NCI-H2171 treated with DMSO at 0.1 percent for 48 hours (cell line): ENCODE measurements at places on chromosomes 1 and 21.

GRCh38 chr1:201766131-201766866 is 62.7 kb upstream of the IPO9 start:
- DNase-seq = no peak

- no peak for DNase-seq
These were observed 4.9 kb downstream of the CR2 start for GRCh38 chr1:207459008-207459407.

DNA sequence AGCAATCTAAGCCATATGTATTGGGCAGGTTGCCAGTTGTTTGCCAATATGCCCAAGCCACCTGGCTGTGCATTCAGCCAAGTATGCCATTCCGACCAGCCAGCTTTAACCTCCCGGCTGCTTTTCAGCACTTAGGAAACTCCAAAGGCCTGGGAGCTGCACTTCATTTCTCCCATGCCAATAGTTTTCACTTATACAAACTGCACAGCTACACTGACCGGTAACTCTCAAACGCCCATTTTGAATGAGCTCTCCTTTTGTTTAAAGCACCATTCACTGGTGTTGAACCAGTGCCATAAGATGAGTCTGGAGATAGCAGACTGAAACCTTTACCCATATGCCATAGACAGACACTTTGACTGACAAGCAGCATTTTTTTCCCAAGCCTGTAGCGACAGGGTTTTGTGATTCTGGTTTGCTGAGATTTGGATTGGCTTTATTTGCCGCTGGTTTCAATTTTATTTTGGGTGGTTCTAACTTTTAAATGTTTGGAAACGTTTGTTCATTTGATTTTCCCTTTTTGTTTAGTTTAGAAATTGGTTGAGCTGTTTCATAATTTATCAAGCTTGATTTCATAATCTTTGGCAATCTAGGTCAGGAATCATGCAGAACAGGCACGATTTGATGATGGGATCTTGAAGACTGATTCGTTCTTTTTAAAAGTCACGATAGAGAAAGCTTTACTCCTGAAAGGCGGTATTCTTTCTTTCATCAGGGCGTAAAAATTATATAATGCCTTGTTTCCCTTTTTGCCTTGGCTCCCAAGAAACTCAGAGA is 144.6 kb downstream of the NFIA start:
- DNase-seq = peak; percentile 98

DNA sequence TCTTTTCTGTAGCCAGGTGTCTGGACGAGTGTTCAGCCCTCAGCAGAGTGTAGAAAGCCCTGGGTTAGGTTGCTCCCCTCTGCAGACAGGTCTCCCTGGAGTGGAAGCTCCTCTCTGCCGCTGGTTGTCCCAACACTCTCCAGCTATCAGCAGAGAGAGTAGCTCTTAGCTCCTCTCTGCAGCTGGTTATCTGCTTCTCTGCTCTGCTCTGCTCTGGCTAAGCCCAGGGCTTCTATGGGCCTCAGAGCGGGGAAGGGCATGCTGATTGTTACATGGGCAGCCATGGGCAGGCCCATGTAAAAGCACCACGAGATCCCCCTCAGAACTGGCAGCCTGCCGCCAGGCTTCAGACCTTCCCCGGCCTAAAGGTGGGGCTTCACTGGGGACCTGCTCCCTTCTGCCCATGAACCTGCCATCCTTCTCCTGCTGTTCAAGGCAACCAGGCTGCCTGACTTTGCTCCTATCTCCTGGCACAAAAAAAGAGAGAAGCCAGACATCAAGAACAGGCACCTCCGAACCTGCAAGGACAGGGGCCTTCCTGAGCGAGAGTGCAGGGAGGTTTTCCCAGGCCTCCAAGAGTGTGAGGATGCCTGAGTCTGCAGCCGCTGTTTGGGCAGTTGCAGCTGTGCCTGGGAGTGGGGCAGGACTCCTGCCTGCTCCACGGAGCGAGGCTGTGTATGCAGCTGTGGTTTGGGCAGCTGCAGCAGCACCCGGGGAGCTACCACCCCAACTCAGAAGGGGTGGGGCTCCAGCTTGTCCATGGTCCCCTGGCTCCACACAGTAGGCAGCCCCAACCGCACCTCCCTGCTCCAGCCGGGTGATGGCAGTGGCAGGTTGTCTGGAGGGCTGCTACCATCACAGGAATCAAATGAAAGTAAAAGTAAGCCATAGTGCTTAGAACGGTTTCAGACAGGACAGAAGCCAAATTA is 973.7 kb downstream of the LTN1 start:
- DNase-seq = no peak

- peak; percentile 86 for DNase-seq
These were observed 50.0 kb downstream of the FOXO6 start for GRCh38 chr1:41411229-41411628.

GRCh38 chr21:45320261-45321025 is 32.7 kb upstream of the POFUT2 start:
- DNase-seq = peak; percentile 79

- no peak for DNase-seq
These were observed 887 bp downstream of the HES2 start for GRCh38 chr1:6418668-6419396.

DNA sequence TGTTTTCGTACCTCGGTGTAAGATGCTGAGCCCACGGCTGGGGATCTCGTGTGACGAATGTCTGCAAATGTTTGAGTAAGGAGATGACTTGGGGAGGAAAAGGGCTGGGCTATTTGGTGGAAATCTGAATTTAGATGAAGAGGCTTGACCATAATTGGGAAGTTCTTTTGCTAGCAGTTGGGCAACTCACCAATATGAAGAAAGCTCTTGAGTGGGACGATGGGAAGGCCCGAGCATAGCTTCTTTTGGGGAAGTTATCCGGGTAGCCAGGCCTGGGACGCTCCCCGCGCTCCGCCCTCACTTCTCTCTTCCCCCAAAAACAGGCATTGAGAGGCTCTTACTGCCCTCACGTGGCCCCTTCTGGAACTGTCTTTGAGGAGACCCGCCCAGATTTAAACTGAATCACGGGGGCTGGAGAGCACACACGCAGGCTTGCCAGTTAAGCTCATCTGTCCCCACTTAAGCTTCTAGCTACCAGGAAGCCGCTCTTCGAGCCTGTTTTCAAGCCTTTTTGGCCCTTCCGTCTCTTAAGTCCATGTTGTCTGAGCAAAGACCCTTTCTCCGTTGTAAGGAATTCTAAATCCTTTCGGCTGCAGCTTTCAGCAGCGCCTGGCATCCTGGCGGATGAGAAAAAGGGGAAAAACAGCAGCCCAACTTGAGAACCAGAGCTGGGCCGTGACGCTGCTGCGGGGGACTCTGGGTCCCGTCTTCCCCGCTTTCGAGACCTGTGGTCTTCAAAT is 93.1 kb downstream of the NID1 start:
- peak; percentile 80 for DNase-seq

- DNase-seq = no peak
These were observed 170.7 kb upstream of the IRF2BP2 start for GRCh38 chr1:234780531-234781162.

DNA sequence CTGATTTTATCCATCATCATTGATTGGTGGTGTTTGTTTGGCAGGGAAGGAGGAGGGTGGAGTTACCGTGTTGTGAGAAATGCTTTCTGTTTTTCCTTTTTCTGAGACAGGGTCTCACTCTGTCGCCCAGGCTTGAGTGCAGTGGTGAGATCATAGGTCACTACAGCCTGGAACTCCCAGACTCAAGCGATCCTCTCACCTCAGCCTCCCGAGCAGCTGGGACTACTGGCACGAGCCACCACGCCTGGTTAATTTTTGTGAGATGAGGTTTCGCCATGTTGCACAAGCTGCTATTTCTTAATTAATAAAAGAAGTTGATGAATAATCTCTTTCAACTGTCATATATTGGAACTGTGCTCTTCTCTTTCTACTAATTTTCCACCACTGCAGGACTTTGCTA is 44.3 kb downstream of the HUNK start:
- no peak for DNase-seq

- no peak for DNase-seq
These were observed 35.0 kb downstream of the ARHGEF10L start for GRCh38 chr1:17574516-17574915.

DNA sequence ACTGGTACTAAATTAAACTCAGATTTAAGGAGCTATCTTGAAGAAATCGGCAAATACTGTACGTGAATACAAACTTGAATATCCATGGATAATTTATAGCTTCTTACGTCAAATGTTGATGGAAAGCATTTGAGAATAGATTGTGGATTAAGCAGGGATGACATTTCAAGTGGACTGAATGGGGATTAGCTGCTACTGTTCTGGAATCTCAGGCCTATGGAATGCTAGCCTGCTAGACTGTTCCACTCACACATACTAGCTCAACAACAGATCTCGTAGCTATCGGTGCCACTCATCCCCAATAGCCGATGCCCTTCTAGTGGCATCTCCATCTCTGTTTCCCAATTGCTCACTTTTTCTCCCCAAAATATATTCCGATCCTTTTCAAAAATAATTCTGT is 62.0 kb upstream of the USP25 start:
- no peak for DNase-seq

GRCh38 chr1:45400049-45400448 is 59.8 kb upstream of the MUTYH start:
- DNase-seq = no peak

- DNase-seq = no peak
These were observed 11.5 kb upstream of the CFAP45 start for GRCh38 chr1:159911326-159912070.

DNA sequence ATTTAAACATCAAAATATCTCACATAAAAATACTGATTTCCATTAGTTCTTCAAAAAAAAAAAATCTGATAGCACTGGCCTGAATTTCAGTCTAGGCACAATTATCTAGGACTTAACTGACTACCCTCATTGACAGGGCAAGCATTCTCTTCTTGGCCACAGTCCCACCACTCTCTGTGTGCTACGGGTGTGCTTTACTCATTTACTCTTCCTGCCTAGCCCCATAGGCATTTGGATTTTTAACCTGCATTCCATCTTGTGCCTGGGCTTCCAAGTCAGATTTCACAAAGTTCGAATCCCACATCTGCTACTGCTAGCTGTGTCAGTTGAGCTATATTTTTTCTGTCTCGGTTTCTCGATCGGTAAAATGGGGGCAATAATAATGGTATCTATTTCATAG is 38.0 kb downstream of the PTPN14 start:
- no peak for DNase-seq

GRCh38 chr21:37365517-37366481 is 774 bp upstream of the DYRK1A start:
- peak; percentile 70 for DNase-seq

- no peak for DNase-seq
These were observed 465.6 kb upstream of the ADGRL4 start for GRCh38 chr1:79472067-79472656.

- DNase-seq = peak; percentile 98
These were observed 51.8 kb downstream of the ADARB1 start for GRCh38 chr21:45126204-45126626.

- DNase-seq = no peak
These were observed 14.1 kb upstream of the TMEM240 start for GRCh38 chr1:1554550-1554925.

GRCh38 chr1:78303620-78304019 is 187.2 kb upstream of the PTGFR start:
- DNase-seq = no peak

DNA sequence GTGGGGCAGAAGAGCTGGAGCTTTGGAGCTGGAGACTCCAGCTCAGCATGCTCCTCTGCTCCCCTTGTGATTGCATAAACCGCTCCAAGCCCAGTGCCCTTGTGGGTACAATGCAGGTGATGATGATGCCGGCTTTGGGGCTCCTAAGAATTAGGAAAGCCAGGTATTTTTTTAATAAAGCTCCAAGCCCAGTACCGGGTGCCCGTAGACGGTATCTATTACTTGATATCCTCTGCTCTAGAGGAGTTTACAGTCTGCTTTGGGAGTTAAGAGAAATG is 27.2 kb downstream of the TENT5C start:
- DNase-seq = no peak

DNA sequence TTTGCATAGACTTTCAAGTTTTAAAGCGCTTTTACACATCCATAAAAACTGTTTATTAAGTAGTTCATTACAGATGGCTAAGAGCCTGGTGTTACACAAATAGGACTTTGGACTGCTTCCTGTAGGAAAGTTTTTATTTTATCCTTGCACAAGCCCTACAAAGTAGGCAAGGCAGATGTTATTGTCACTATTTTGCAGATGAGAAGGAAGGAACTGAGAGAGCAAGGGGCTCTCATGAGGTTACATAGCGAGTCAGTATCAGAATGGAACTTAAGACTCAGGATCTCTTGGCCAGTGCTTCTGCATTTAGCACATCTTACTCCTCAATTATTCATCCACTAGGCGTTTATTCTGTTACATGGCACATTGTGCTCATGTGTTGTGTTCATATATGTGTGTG is 2.6 kb upstream of the MAPKAPK2 start:
- no peak for DNase-seq

DNA sequence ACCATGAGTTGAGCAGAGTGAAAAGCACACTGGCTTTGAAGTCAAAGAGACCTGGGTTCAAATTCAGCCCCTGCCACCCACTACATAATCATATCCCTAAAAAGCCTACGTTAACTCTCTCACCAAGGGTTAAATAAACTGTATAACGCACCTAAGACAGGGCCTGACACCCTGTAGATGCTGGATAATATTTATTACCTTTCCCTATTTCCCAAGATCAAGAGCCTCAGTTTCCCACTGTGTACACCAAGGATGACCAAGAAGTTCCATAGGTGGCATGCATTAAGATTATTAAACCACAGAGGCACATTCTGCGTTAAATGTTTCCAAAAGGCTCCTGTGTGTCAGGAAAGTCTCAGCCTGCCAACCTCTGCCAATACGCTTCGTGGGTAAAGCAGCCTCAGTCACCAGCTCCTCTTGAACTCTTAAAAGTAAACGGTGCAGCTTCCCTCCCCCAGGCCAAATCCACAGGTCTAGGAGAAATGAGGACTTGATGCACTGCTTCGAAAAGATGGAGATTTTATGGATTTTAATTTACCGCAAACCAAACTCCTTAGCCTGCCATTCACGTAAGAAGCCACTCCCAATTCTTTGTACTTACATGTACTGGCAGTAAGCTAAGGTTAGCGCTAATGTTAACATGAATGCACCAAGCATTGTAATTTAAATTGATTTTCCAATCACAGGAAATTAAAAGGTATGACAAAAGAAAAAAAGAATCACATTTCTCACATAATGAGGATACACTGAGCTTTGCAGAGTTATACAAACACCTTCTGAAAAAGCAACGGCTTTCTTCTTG is 2.6 kb downstream of the USP24 start:
- DNase-seq = no peak

DNA sequence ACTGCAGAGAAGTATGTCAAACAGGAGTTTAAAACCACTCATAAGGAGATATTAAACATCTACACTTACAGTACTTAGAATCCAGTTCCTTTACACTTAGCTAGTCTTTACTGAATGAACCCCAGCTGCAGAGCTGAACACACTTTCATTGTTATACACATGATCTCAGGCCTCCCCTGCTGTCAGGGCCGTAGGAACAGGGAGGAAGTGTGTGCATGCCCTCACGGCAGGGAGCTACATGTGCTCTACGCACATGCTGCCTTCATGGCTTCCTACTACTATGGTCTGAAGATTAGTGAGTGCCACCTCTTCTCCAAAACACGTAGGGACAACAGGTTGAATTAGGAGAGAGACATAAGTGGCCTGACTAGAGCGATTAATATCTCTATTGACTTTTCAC is 191.5 kb downstream of the SIPA1L2 start:
- no peak for DNase-seq

- no peak for DNase-seq
These were observed 26.4 kb downstream of the MX2 start for GRCh38 chr21:41388259-41388658.
